Pulmonary artery endothelial cell (primary cell): ENCODE measurements at places on chromosomes 7 and 10.

DNA sequence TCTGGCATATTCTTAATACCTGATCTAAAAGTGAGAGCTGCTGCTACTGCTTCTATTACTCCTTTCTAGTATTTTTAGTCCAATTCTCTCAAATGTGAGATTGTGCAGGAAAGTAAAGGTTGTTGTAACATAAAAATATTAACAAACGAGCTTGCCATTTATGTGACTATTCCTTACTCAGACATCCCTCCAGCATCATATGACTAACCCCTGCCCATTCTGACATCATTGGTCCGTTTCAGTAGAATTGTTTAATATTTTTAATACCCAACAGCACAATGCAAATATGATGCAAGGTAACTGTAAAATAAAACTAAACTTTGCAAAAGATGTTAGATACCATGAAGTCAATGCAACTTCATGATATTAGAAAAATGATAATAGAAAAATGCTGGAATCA is 83.6 kb downstream of the CFAP58 start:
- no peak for DNase-seq

GRCh38 chr10:79333513-79333912 is 13.8 kb upstream of the PPIF start:
- DNase-seq: no peak

GRCh38 chr7:128422842-128423241 is 13.1 kb upstream of the IMPDH1 start:
- no peak for DNase-seq

GRCh38 chr10:29344073-29344820 is 55.4 kb downstream of the LYZL1 start:
- DNase-seq: no peak
